Omental fat pad (tissue), 4 donors: ENCODE measurements at places on chromosomes 6 and 20. TPM values are rescaled to one million over a fixed set of nuclear protein-coding genes. Genes with fewer than 3 reads are reported as not detected.

Gene RIOK1
- total RNA-seq, result 18.1 TPM

DNA sequence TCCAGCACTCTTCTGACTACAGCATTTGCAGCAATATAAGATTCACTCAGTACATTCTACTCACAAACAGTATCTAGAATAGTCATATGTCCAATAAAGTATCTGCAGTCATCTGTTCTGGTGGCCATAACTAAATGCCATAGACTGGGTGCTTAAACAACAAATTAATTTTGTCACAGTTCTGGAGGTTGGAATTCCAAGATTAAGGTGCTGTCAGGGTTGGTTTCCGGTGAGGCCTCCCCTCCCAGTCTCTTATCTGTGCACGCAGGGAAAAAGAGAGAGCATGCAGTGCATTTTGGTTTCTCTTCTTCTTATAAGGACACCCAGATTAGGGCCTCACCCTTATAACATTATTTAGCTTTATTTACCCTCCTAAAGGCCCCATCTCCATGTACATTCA, 21.3 kb upstream of the NUS1 start:
- no peak for DNase-seq

Gene GSTA2
- not detected for total RNA-seq

DNA sequence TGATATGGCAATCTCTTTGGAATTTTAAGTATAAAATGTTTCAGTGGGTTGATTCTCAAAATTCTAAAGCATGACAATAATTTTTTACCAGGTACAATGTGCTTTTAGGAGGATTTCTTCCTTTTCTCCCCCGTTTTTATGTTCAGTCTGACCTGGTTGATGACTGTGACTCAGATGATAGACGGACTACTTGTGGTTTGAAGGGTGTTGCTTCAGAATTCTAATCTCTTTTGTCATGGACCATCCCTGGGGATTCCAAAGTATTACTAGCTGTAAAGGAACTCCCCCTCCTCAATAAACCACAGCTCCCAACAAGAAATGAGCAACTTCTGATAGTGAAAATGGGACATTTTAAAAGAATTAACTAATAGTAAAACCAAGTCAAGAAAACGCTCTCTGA, 34.9 kb upstream of the TNFAIP3 start:
- no peak for DNase-seq

Gene SLC52A3
- 3.3 TPM for total RNA-seq

DNA sequence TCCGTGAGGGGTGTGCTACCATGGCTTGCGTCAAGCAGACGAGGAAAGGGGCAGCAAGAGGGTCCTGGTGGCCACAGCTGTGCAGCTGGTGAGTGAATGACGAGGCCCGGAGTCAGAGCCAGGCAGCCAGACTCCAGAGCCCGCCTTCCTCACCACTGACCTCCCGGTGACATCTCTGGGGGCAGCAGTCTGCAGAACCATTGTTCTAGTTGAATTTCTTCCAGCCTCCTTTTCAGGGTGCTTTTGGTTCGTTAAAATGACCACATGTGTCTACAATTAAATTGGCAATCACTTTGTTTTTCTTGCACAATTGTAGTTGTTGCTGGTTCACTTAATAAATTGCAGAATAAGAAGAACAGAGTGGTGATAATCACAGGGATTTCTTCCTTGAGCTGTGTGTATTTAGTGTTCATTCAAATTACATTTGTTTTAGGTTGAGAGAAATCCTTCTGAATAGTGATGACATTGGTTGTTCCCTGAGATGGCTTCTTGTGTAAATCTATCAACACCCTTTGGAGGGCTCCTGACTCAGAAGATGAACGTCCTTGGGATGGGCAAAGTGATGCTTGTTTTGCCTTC, 96.4 kb downstream of the TULP4 start:
- no peak for DNase-seq

- no peak for DNase-seq
These were observed 21.5 kb downstream of the VNN2 start for GRCh38 chr6:132736239-132736638.

Gene NNAT
- 44.4 TPM for total RNA-seq

- no peak for DNase-seq
These were observed 233.6 kb downstream of the TPBG start for GRCh38 chr6:82597201-82597600.

- DNase-seq, result no peak
These were observed 118.8 kb upstream of the PTCHD4 start for GRCh38 chr6:48229841-48230240.
